ENCODE measurements at places on chromosomes 4 and X.

- no peak for DNase-seq
These were observed 80.2 kb upstream of the SORBS2 start for GRCh38 chr4:185892165-185892564.

- DNase-seq, result peak; percentile 16
These were observed 30.1 kb upstream of the SPARCL1 start for GRCh38 chr4:87559090-87559837.

DNA sequence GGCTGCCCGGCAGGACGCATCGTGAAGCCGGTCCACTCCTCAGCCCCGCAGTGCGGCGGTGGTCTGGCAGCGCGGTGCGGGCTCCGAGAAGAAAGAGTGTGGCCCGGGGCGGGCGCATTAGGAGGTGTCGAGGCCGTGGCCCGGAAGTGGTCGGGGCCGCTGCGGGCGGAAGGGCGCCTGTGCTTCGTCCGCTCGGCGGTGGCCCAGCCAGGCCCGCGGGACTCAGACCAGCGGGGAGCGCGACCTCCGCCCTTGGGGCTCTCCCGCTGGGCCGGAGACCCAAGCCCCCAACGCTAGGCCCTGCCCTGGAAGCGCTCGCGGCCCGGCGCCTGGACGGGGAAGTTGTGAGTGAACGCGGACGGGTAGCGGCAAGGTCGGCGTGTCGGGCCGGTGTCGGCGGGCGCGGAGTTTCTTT is 60.0 kb downstream of the HS3ST1 start:
- DNase-seq, result no peak

- DNase-seq, result no peak
These were observed 69.1 kb upstream of the FBXW7 start for GRCh38 chr4:152605031-152605430.

GRCh38 chr4:12447451-12447850 is 1018.8 kb upstream of the HS3ST1 start:
- no peak for DNase-seq

DNA sequence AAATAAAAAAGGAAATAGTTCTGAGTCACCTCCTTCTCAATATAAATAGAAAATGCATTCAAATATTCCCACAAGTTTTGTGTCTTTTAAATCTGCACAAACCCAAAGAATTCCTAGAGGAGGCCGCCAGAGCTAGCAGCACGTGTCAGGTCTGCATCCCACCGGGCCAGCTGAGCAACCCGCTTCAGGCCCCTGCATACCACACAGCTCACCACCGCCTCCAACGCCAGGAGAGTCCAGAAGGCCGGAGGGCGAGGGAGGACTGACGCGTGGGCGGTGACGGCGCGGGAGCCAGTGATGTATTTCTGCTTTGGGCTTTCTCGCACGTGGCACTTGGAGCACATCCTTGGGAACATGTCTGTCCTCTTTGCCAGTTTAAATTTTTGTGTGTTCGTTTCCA is 61.9 kb upstream of the CLDN34 start:
- no peak for DNase-seq

GRCh38 chr4:22607382-22607781 is 85.4 kb upstream of the GBA3 start:
- peak; percentile 74 for DNase-seq

GRCh38 chrX:46407036-46407752 is 138.0 kb downstream of the ZNF674 start:
- DNase-seq, result peak; percentile 3

DNA sequence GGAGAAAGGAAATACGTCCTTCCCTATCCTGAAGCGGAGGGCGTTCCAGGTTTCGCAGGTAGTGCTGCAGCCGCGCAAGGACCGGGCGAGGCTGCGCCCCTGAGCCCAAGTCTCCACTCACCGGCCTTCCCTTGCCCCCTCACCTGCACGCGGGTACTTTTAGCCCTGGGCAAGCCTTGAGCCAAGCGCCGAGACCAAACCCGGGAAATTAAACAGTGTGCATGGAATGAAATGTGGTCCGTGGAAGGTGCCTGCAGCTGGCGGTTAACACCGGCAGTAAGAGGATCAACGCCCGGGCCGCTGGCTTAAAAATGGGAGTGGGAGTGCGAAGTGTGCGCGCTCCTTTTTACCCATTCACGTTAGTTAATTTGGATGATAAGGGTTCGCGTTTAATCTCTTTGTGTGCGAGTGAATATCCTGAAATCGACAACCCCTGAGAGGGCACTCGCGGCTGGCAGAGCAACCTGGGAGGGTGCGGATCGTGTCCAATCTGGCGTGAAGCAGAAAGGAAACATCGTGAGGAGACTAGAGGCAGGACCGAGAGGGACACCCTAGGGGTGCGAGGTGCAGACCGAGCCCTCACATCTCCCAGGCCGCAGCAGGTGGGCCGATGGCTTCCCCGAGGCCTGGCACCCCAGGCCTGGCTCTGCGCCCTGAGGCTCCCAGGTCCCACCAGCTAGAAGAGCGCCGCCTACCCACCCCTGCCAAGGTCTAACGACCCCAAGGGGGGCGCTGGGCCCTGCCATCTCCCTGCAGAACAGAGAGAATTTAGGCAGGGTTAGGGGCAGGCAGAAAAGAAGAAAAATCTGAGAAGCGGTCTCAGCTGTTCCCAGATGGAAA is 2.0 kb upstream of the HELT start:
- DNase-seq, result peak; percentile 38

GRCh38 chr4:15077969-15078368 is 75.7 kb downstream of the CPEB2 start:
- DNase-seq, result no peak

DNA sequence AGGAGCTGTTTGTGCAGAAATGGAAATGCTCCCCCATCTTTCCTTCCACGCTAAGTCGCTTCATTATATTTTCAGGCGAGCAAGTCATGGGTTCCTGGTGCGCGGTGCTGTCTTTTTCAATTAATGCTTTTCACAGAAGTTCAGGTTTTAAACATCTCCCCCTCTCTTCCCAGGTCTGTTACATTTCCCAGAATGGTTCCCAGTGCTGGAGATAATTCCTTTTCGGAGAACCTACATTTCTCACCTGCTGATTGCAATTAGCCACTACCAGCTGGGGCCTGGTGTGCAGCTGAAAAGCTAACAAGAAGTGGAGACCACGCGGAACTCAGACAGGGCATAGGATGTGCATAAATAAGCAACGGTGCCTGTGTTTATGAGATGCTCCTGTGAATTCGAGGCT is 217.8 kb downstream of the MID1IP1 start:
- no peak for DNase-seq

GRCh38 chr4:86388252-86388651 is 28.4 kb upstream of the MAPK10 start:
- no peak for DNase-seq

- peak; percentile 15 for DNase-seq
These were observed 432.8 kb upstream of the LCORL start for GRCh38 chr4:18454349-18454748.

DNA sequence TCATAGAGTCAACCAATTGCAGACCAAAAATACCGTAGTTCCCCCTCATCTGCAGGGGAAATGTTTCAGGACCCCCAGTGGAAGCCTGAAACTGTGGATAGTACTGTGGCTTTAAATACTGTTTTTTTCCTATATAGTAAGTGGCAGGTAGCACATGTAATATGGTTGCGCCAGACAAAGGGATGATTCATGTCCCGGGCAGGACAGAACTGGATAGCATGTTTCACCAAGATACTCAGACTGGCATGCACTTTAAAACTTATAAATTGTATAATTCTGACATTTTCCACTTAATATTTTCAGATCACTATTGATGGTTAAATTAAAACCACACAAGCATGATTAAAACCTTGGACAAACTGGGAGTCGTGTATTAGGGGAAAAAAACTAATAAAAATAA is 276.3 kb upstream of the AGA start:
- no peak for DNase-seq

DNA sequence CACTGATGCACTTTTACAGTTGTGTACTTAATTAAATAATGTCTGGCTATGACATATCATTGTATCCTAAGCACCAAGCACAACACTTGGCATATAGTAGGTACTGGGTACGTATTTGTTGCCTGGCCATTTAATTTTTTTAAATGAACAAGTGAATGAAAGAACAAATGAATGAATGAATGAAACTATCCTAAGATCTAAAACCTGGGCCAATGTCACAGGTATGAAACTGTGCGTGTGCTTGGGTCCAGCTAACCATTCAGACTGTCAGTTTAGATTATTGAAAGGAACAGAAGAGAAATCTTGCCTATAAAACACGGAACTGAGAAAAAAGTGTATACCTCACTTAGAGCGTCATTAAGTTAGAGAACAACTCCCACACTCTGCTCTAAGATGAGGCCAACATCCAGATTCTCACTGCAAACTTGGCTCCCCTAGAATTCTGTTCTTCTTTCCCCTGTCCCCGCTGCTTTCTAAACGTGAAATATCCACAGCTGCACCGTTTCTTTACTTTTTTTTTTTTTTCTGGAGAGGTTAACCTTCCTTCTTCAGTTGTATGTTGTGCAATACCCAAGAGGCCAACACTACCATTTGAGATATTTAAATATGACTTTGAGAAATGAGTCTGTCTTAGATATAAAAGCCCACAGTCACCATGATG is 17.3 kb upstream of the SEL1L3 start:
- DNase-seq, result no peak

- DNase-seq, result no peak
These were observed 301.2 kb downstream of the MAPK10 start for GRCh38 chr4:86058621-86059020.

GRCh38 chrX:40104985-40105834 is 7.5 kb upstream of the BCOR start:
- peak; percentile 58 for DNase-seq

DNA sequence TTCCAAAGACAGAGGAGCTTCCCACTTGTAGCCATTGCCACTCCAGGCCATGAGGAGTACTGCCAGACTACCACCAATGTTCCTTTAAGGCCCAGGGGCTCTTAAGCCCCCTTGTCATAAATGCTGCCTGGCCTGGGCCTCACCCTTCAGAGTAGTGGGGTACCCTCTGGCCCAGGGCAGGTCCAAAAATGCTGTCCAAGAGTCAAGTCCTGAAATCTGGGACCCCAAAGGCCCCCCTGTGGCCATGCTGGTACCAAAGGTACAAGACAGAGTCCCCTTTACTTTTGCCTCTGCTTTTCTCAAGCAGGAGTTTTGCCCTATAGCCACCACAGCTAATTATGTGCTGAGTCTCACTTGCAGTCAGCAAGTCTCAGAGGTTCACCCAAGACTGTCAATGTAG is 16.4 kb downstream of the RAB33B start:
- no peak for DNase-seq

GRCh38 chrX:44947995-44948394 is 75.0 kb downstream of the KDM6A start:
- DNase-seq, result no peak

DNA sequence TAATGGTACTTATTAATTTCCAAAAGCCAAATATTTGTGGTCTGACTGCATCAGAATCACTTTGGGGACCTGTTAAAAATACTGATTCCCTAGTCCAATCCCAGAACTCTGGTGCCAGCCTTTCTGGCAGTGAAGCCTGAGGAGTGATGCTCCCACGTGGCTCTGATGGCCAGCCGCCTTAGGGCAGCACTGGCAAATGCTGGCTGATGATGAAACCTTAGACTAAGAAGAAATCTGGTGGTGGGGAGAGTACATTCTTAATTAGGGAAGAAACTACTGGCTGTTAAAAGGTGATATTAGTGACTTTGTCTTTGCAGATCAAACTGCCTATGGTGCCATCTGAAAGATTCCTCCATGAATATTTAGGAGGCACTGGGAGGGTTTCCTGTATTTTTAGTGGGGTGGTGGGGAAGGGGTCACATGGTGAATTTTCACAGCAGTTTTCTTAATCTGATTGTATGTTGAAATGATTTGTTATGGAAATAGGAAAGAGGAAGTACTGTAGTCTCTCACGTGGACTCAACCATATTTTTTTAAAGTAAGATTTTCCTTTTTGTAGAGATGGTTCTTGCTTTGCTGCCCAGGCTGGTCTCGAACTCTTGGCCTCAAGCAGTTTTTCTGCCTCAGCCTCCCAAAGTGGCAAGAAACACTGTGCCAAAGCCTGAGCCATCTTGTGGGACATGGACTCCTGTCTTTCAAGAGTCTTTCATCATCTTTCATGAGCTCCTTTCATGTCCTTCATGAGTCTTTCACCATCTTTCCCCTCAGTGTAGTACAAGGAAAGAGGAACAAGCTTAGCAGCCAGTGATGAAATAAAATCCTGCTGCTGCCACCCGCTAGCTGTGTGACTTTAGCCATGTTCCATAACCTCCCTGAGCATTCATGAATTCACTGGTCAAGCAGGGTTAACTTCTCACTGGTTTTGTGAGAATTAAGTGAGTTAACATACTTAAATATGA is 90.8 kb downstream of the ZNF330 start:
- DNase-seq, result no peak

DNA sequence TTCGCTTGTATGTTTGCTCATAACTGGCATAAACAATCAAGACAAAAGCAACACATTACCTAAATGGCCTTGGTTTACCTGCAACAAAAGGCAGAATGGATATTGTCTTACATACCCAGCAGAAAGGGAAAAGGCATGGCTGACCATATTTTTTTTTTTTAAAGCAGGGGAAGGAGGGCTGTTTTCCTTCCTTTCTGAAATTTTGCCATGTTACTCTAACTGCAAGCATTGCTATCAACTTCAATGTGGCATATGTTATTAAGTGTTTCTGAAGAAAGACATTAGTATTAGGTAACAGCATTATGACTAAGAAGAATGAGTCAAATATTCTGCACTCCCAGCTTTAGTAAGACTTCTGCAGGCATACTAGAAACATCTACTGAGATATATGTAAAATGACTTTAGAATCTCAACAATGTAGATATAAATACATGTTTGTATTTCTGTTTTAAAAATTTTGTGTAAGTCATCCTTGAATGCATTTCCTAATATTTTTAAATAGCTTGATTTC is 512.6 kb upstream of the FAM241A start:
- no peak for DNase-seq

- DNase-seq, result no peak
These were observed 935.7 kb downstream of the RAPGEF2 start for GRCh38 chr4:160038615-160039014.

DNA sequence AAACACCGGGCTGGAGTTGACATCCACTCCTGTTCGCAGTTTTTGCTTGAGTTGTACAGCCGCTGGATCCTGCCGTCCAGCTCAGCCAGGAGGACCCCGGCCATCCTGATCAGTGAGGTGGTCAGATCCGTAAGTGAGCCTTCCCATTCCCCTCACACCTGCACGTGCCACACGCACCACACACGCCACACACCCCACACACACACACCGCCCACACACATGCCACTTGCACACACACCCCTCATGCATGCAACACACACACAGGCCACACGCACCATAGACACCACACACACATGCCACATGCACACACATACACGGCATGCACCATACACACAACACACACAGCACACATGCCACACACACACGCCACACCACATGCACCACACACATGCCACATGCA is 20.1 kb upstream of the MSANTD1 start:
- no peak for DNase-seq

GRCh38 chr4:181830404-181831035 is 412.7 kb upstream of the TENM3 start:
- no peak for DNase-seq

GRCh38 chr4:84529169-84529751 is 30.2 kb upstream of the NKX6-1 start:
- DNase-seq, result peak; percentile 64

DNA sequence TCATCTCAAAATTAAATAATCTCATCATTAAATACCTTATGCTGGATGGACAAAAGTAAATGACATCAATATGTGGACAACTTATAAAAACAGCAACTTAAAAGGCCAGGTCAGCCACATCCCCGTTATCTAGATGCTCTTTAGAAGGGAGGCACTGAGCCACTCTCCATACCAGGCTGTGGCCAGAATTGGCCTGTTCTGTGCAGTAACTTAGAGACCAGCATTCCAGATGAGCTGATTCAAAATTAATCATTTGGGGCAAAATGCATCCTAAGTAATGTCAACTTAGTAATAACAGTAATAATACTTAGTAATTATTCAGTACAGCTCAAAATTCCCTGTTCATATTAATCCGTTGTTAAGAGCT is 373.6 kb downstream of the FBXW7 start:
- no peak for DNase-seq
